ENCODE measurements at places on chromosomes 11 and 22.
A peak's percentile ranks its signal among the peaks of the same experiment; 100 is the strongest.

- no peak for DNase-seq
Measured at GRCh38 chr22:35441489-35442100, 41.7 kb downstream of the MCM5 start.

DNA sequence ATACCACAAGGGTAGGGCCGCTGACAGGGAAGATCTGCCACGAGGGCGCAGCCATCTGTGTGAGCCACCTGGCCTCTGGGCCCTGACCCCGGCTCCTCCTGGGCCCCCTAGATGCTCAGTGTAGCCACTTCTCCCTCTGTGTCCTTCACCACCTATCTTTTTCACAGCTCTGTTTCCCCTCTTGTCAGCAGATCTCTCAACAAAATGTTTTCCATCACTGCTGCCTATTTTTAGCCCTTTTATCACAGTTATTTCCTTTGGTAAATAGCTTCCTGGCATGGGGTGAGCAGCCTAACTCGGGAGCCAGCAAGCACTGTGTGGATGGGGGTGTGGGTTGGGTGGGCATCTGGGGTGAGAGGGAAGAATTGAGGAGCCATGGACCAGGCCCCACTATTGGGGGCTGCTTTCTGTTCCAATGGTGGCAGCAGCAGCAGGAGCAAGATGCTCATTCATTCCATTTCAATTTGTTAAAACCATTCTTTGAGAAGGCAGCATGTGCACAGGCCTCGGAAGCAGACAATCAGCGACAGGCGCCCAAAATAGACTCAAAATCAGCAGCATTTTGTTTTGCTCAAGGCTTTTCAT, 135.2 kb upstream of the NAV2 start:
- DNase-seq: no peak

DNA sequence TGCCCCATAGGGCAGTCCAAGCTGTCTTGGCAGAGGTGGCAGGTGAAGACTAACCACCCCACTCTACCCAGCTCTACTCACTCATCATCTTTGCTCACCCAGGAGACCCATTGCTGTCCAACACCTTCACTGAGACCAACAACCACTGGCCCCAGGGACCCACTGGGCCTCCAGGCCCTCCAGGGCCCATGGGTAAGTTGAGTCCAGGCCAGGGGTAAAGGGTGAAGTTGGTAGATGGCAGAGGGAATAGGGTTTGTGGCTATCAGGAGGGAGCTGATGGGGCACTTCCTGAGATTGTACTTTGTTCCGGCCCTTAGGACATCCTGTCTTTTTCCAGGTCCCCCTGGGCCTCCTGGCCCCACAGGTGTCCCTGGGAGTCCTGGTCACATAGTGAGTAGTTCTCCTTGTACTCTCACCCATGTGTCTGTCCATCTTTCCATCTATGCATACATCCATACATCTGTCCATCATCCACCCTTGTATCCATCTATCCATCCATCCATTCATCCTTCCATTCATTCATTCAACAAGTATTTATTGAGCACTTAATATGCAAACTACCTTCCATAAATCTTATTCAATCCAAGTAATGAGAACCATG, 27.7 kb downstream of the EMID1 start:
- no peak for DNase-seq

- DNase-seq: no peak
Measured at GRCh38 chr11:36326524-36327419, 30.7 kb downstream of the PRR5L start.

GRCh38 chr11:93166862-93167261, 30.9 kb downstream of the SLC36A4 start:
- DNase-seq: no peak

DNA sequence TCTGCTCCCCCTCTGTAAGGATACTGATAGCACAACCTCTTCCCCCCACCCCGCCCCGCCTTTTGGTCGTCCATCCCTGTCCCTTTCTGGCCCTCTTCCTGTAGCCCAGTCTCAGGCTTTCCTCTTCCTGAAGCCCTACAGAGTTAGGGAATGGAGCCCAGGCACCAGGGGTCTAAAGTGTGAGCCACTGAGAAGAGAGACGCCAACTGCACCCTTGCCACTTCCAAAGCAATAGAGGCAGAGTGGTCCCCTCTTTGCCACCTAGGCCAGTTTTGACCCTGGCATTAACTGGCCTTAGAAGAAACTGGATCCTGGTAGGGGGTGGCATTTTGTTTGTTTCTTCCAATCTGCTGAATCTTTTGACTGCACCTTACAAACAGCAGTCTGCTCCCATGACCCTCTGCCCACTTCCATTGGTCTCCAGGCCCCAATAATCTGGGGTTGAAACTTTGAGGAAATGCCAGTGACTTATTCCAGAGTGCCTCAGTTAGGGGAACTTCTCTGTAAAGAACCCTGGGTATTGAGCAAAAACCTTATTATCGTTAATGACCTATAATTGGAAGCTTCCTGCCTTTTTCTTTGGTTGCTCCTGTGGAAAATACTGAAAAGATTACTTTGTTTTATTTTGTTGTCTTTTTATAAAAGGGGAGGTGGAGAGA, 9.7 kb upstream of the GRK2 start:
- DNase-seq: no peak

DNA sequence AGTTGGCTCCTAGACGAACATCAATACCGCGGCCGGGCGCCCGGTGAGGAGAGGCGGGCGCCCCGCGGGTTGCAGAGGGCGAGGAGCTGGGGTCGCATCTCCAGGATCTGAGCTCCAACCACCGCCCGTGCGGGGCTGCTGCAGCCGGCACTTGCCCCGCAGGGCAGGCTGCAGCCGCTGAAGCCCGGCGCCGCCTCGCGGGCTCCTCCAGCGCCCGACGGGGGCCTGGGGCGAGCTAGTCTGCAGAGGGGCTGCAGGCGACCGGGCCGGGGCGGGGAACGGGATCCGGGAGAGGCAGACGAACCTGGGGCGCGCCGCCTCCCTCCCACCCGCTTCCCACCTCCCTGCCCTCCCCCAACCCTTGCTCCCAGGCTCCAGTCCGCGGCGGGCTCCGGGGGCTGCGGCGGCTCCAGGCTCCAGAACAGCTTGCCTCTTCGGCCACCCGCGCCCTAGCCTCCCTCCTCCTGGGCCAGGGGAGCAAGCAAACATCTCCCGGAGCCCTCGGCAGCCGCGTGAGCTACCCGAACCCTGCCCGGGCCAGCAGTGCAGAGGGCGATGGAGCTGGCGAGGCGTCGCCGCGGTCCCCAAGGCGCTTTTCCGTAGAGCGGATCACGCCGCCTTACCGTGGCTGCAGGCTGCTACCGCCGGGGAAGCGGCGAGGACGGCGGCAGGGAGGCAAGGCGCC, 802 bp downstream of the TENM4 start:
- peak; percentile 84 for DNase-seq

GRCh38 chr11:1548221-1549070, 23.6 kb downstream of the DUSP8 start:
- peak; percentile 49 for DNase-seq

- DNase-seq: no peak
Measured at GRCh38 chr11:114010931-114011330, 36.0 kb downstream of the HTR3A start.

- DNase-seq: no peak
Measured at GRCh38 chr22:36432592-36433317, 45.0 kb upstream of the MYH9 start.

DNA sequence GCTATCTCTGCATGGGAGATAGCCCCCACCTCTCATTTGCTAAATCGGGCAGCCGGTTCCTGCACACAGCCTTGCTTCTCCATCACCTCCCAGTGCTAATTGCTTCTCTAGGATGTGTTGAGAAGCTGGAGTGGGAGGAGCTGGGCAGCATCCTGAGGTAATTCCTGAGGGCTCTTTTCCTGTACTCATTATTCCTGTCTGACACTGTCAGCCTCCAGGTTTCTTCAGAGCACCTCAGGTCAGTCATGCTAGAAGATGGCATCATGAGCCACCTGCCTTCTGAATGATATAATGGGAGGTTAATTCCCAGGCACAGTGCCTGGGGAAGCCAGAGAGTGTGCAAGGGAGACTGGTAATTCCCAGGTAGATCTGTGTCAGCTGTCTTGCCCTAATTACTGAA, 133.0 kb downstream of the RAB38 start:
- DNase-seq: no peak

DNA sequence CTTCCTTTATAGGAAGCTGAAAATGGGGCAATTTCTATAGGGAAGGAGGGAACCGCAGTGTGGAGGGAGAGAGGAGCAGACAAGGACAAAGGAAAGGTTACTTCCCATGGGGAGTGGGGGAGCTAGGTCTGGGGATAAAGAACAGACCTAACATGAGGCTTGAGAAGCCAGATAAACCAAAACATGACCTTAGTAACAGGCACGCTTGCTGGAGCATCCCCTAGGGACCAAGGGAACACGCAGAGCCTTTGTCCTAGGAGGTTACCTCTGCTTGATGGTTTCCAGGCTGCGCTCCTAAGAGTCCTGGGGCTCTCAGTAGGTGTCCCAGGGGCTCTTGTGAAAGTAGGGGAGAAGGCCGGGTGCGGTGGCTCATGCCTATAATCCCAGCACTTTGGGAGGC, 271.4 kb upstream of the NCAM1 start:
- no peak for DNase-seq

GRCh38 chr11:110971140-110971539, 258.9 kb upstream of the ARHGAP20 start:
- DNase-seq: peak; percentile 96

GRCh38 chr11:78575478-78575877, 814 bp upstream of the NARS2 start:
- DNase-seq: no peak

GRCh38 chr22:25448435-25449051, 115.9 kb upstream of the GRK3 start:
- peak; percentile 7 for DNase-seq

GRCh38 chr22:21606775-21607174, 23.0 kb downstream of the YDJC start:
- DNase-seq: no peak

- no peak for DNase-seq
Measured at GRCh38 chr11:13207270-13207664, 70.3 kb upstream of the BMAL1 start.

DNA sequence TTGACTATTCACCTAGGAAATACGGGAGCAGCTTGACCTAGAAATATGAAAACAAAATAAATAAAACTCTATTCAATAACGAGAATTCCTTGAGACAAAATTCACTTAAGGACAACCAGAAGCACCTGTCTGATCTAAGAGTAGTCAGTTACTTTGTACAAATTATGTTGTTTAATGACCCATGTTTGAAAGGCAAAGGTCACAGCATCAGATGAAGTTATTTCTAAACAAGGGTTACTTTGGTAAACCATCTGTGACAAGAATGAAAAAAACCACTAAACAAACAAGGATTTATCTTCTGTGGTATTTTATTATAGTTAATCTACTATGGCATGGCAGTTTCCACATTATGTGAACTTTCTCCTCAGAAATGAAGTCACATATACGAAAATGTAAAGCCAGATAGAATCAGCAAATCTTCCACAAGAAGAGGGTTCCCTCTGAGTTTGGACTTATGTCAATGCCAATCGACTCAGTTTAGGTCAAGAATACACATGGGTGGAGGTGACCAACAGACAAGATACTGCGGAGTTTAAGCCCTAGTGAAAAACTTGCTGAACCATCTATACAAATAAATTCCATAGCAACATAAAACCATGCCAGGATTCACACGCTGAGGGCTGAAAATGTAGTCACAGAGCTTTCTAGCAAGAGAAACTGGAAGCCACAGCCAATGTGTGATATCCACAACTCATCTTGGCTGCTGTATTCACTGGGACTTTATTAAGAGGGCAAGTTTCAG, 53.4 kb downstream of the NCAPD3 start:
- DNase-seq: no peak

DNA sequence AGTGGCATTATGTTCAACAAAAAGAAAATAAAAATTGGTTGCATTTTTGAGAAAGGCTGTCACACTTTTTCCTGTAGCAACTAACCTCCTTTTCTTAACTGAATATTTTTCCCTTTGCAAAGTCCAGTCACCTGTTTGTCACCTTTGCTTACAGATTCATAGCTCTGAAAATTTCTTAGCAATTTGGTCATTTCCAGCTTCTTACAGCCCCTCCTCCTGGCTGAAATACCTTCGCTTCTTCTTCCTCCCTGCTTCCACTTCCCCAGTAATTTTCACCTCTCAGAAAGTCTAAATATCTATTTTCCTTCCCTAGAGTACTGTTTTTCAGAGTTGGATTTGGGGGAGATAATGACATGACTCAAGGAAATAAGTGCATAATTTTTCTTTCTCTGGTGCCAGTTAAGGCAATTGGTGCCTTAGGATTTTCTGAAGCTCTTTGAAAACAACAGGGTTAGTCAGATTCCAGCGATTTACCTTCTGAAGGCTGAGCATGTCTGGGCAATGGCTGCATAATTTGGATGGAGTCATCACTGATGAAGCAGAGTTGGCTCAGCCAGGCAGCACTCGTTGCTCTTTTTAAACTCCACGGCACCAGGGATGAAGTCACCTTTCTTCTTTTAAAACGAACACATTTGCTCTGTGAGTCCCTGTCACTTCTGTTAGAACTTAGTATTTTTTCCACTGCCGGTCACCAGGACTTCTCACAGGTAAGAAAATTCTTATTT, 62.1 kb upstream of the AMOTL1 start:
- DNase-seq: no peak

DNA sequence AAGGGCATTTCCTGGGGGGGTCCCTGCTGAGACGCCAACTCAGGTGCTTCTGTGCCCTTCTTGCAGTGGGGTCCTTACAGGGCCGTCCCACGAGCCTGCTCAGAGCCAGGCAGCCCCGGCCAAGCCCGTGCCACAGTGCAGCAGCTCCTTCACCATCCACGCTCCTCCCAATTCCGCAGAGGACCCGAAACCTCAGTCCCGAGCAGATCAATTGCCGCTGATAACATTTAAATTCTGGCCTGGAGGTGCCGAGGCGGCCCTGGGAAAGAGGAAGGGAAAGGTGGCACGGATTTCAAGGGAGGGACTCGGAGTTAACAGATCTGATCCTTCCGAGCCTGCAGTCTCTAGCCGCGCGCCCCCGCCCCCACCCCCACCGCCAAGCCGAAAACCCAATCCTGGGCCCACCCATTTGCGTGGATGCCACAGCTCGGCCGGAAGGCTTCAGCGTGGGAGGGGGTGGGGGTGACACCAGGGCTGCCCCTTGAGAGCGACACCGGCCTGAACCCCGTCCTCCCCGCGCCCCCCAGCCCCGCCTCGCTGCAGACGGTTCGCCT, 32.3 kb upstream of the JAM3 start:
- peak; percentile 67 for DNase-seq

DNA sequence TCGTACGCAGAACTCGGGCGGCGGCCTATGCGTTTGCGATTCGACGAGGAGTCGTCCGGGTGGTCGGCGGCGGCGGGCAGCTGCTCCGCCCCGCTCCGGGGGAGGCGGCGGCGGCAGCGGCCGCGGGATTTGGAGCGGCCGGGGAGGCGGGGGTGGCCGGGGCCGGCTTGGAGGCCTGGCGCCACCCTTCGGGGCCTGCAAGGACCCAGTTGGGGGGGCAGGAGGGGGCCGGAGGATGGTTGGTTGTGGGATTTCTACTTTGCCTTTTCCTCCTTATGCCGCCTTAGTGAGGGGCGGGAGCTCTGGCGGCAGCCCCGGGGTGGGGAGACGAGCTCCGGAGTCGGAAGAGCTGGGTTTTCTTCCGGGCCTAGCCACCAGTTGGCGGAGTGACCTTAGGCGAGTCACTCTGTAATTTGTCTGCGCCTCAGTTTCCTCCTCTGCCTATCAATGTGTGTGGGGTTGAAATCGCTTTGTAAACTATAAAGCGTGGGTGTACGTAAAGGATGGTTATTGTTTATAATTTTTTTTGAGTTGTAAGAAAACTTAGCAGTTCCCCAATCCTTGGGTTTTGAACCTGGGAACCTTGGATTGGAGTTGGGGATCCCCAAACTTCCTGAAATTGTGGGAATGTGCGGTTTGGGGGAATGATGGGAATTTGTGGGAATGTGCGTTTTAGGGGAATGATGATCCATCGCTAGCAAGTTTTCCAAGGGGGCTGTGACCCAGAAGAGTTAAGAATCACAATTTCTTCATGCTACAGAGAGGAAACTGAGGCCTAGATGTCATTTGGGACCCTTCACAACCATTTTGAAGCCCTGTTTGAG, 679 bp downstream of the TUG1 start:
- DNase-seq: peak; percentile 74
